ENCODE measurements at places on chromosomes 4 and X. TPM values are rescaled to one million over a fixed set of nuclear protein-coding genes. Genes with fewer than 3 reads are reported as not detected.

The UGT2B10 gene
- not detected for total RNA-seq

The ASB5 gene
- total RNA-seq: not detected

The SUV39H1 gene
- total RNA-seq: 22.3 TPM

The SSX2 gene
- not detected for total RNA-seq

The DGAT2L6 gene
- not detected for total RNA-seq

Measured in A549 treated with RU486 at 1 μM for 4 hours (cell line).